ENCODE measurements at places on chromosomes 13 and 19. TPM values are rescaled to one million over a fixed set of nuclear protein-coding genes. Genes with fewer than 3 reads are reported as not detected.

GRCh38 chr13:24716446-24716845 lies 36.2 kb downstream of the ATP12A start:
- DNase-seq, result no peak

DNA sequence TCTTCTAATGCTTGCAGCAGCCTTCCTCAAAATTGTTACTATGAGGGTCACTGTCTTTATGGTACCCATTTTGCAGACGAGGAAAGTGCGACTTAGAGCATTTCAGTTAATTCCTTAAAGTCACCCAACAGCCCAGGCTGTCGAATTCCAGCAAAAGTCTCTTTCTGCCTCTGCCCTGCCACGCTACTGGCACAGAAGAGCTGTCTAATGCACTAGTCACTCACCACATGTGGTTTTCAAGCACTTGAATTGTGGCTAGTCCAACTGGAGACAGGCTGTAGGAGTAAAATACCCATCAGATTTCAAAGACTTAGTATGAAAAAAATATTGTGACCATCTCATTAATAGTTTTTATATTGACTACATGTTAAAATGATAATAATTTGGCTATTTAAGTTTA lies 1.7 kb downstream of the FPR1 start:
- no peak for DNase-seq

Gene MICOS13
- total RNA-seq, result 159 TPM

GRCh38 chr13:48816700-48817099 lies 159.0 kb upstream of the FNDC3A start:
- no peak for DNase-seq

Gene CASP14
- total RNA-seq, result not detected

Gene ZNF132
- 7.0 TPM for total RNA-seq

DNA sequence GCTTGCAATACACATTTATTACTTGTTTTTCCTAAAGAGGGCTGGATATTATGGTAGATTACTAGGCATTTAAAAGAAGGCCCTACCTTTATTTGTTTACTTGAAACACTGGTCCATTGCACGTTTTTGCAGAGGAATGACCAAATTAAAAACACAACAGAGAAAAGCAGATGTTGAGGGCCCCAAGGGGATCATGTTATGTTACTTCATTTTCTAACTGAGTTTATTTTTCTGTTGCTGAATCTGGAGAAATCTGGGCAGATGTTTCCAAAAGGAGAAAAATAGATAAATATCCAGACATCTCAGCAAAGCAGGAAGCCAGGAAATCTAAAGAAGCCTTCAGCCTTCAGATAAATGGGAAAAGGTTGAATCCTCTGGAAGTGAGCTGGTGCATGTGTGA lies 353.0 kb downstream of the NDFIP2 start:
- DNase-seq, result no peak

- peak; percentile 4 for DNase-seq
Observed at GRCh38 chr13:111792956-111793355, 274.0 kb upstream of the SOX1 start.

DNA sequence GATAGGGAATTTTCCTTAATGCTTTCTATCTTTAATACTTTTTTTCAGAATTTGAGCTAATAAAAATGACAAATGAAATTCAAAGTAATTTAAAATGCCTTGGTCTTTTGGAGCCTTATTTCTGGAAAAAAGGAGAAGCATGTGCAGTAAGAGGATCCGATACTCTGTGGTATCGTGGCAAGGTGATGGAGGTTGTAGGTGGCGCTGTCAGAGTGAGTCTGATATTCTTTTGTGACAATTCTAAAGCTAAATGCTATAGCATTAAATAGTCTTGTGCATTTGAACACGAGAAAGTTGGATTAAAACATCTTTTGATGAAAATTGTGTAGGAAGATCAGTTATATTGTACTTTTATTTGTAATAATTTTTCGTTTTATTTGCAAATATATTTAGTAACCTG lies 95.0 kb downstream of the RNF17 start:
- no peak for DNase-seq

- peak; percentile 87 for DNase-seq
Observed at GRCh38 chr13:112885782-112886268, 83.2 kb upstream of the MCF2L start.

Gene FCER2
- not detected for total RNA-seq

DNA sequence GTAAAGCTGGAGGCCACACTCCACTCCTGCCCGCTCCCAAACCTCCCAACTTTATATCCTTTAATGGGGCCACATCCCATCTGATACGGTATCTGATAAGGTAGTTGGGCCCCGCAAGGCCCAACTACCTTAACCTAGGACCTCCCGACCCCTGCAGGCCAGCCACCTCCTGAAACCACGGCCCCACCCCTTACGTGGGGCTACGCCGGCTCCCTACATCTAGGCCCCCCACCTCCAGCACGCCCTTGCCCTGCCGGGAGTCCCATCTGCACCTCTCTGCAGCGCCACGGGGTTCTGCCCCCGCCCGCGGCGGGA lies 2.2 kb downstream of the IGFLR1 start:
- DNase-seq, result no peak

DNA sequence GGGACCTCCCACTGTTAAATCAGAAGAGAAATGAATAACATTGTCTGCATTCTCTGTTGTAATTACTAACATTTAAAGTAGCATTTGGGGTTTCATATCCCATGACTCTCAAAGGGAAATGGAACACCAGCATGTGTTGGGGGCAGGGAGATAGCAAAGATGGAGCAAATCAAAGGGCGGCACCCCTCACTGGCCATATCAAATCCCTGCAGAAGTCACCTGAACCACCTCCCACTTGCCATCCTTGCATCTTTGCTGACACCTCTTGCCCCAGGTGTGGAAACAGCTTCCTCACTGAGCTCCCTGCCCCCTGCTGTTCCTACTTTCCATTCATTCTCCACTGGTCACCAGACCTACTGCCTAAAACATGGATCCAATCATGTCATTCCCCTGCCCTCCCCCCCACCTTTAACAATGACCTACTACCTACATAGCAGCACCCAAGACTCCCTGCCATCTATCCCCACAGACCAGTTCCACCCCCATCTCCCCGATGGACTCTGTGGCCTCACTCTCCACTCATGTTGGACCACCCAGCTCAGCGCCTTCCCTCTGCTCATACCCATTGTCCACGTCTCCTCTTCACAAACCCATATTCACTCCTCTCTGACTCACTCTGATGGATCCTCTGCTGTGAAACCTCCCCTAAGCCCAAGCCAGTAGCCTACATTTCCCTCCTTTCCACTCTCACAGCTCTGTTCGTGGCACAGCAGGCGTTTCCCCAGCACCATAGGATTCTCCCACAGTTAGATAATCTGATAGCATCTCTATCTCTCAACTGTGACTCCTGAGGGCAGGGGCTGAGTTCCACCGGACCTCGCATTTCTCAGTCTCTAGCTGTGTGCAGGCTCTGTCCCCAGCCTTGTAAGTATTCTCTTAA lies 55.9 kb downstream of the DLEU7 start:
- no peak for DNase-seq

DNA sequence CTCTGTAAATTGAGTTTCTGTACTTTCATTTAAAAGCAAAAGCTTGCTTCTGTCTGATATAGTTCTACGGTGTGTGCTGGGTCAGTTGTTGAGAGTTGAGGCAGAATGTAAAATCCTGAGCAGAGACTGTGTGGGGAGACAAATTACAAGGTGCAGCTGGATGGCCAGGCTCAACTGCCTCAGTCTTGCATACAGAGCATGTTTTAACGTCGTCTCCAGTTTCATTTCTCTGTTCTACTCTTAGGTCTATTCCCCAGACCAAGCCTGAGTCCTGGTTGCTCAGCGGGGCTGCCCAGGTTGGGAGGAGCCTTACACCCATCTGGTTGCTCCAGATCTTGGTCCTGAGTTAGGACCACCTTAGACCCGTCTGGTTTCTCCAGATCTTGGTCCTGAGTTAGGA lies 54.4 kb upstream of the MEDAG start:
- no peak for DNase-seq

GRCh38 chr13:20553311-20553710 lies 13.6 kb upstream of the IFT88 start:
- no peak for DNase-seq

Gene TMTC4
- 9.1 TPM for total RNA-seq

GRCh38 chr13:93559718-93560117 lies 333.1 kb downstream of the GPC6 start:
- no peak for DNase-seq

DNA sequence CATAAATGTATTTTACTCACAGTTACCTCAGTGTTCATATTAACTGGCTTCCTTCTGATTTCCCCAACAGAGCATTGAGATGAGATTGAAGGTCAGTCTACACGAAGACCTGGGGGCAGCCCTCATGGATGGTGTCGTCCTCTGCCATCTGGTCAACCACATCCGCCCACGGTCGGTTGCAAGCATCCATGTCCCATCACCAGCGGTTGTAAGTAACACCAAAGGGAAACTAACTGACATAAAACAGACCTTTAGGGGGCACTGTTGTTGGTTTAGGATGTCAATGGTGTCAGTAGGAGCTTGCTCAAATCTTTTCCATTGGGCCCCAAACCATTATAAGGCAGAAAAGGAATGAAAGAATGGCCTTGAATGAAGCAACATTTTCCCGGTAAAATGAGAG lies 68.2 kb downstream of the ESD start:
- no peak for DNase-seq

DNA sequence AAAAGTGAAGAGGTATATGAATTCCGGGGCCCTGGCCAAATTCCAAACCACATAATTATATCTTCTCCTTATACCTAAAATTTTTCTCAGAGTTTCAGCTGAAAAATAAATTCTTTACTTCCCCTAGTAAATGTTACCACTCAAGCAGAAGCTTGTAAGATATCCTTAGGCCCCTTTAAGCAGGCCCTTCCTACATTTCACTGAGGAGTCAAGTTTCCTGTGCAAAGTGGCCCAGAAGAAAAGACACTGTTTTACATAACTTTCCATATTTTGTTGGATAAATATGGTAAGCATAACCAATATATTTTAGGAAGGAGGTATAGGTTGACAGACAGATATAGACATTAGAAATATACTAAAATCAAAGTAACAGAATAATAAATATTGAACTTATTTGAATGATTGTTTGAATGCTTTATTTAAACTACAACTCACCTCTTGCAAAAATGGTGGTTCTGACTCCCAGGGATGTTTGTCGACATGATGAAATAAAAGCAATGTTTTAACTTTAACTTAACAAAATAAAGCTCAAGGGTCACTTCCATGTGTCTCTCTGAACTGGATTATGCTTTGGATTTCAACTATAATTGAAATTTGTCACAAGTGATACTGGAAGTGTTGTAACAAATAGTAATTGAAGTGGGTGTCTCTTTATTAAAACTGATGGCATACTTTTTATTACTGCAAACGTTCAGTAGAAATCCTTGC lies 141.2 kb downstream of the SPRY2 start:
- no peak for DNase-seq

DNA sequence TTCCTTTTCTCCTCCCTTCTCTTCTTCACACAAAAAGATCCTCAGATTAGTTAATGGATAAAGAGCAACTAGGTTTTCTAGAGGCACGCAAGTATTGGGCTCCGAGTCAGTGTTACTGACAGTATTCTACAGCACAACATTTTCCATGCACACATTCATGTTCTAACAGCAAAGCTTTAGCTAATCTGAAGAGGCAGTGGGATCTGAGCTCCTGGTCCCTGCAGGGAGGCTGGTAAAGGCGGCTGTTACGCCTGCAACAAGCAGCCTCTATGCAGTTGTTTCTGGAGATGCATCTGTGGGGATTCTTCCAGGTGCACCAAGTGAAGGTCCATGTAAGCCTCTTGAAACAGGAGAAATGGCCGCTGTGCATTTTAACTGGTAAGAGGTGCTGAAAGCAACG lies 143.8 kb downstream of the EFNB2 start:
- no peak for DNase-seq

Gene LGALS7B
- not detected for total RNA-seq

Gene UCHL3
- total RNA-seq, result 16.4 TPM

DNA sequence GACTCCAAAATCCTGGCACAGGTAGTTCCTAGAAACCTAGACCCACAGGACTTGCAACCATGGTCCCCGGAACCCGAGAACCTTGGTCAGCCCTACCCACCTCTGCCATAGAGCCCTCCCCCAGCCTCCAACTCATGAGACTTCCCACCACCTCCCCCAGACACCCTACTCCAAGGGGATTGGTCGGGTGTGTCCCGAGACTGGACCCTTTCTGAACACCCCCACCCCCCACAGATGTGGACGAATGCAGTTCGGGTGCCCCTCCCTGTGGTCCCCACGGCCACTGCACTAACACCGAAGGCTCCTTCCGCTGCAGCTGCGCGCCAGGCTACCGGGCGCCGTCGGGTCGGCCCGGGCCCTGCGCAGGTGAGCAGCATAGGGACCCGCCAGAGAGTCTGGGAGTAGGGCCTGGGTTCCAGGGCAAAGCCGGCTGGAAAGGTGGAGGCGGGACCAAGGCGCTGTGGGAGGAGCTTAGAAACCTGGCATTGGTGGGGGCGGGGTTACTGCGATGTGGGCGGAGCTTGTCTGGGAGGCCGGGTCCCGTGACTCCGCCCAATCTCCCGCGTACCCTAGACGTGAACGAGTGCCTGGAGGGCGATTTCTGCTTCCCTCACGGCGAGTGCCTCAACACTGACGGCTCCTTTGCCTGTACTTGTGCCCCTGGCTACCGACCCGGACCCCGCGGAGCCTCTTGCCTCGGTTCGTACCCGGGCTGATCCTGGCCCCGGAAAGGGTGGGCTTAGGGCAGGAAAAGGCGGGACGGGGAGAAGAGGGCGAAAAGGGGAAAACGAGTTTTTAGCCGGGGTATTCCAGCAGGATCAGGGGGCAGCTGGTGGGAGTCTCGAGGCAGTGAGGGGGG lies 11.9 kb downstream of the LTBP4 start:
- peak; percentile 86 for DNase-seq

GRCh38 chr13:101346161-101346560 lies 70.1 kb downstream of the NALCN start:
- DNase-seq, result no peak

DNA sequence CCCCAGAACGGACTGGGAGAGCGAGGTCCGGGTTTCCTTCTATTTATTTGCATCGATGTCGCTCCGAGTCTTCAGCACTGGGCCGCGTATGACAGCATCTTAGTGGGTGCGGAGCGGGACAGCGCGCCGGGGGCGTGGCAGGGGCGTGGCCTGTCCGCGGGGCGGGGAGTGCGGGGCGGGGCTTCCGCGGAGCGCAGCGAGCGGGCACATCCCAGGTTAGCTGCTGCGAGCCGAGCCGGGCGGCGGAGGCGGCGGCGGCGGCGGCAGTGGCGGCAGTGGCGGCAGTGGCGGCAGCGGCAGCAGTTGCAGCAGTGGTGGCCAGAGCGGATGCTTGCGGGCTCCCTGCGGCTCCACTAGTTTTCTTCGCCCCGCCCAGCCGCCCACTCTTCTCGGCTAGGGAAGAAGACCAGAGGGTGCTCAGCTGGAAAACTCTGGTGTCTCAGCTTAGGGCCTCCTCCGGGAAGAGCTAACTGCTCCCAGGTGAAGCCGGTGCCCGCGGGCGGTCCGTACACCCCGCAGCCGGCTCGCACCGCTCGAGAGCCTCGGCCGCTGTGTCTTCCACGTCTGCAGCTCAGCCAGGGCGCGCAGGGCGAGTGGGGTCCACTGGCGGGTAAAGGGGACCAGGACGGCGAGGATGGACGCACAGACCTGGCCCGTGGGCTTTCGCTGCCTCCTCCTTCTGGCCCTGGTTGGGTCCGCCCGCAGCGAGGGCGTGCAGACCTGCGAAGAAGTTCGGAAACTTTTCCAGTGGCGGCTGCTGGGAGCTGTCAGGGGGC lies at the start of gene GPC5:
GPC5 (plus strand) TSS at position 209 of the 776 bp plus-strand sequence.
- peak; percentile 91 for DNase-seq

- no peak for DNase-seq
Observed at GRCh38 chr13:33806470-33807248, 11.3 kb upstream of the RFC3 start.

Gene ACP7
- not detected for total RNA-seq

- DNase-seq, result no peak
Observed at GRCh38 chr13:37326334-37326733, 220.9 kb upstream of the CSNK1A1L start.
